ENCODE measurements at places on chromosomes 7 and 10.

DNA sequence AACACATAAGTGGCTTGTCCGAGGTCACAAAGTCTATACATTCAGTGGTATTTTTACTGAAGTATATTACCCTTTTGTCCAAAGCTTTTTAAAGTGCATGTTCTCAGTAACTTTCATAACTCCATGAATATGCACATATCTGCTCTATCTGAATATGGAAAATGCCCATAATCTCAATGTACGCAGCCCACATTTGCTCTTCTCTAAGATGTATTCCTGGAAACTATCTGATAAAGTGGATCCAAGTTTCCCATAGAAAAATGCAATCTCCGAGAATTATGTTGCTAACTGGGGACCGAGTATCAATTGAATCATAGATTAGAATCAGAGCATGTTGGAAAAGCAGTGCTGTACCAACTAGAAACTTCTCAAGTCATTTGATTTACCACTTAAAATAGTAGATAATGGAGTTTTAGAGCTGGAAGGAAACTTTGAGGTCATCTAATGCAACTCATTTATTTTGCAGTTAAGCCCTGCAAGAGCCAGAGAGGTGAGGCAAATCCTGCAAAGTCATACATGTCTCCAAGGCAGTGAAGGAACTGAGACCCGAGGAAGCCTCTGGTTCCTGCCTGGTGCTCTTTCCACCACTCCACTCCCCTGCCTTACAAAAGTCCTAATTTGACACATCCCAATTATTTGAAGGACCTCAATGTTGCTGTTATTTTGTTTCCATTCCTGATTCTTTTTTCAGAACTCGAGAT lies 69.4 kb downstream of the CYCS start:
- DNase-seq = no peak

DNA sequence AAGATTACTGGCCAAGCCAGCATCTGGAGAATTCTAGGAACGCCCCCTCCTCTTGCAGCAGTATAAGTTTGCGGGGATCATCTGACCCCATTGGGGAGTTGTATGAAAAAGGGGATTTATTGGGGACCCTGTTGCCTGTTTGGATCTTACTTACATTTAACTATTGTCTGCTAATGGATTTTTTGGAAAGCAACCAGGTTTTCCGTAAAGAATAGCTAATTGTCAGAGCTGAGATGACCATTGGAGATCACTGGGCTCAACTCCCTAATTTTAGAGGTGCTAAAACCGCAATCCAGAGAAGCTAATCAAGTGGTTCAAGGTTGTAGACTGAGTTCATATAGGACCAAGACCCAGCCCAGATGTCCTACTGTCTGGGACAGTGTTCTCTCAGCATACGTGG lies 38.8 kb downstream of the HTRA1 start:
- no peak for DNase-seq

DNA sequence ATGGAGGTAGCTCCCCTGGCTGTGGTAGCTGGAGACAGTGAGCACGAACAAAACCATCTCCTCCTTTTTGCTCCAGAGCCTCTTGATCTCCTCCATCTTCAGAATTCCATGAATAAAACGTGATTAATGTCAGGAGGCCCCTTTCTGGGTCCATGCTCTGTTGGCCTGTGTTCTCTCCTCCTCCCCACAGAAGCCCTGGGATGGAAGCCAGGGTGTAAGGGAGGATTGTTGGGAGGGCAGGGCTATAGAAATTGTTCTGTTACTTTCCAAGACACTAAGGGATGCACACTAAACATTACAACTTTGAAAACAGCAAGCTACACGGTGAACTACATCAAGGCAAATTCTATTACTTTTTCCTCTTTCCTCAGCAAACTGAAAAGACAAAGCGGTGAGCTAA lies 96.3 kb downstream of the RNF216 start:
- DNase-seq = no peak

GRCh38 chr7:87507446-87507845 lies 32.0 kb upstream of the ABCB4 start:
- DNase-seq = no peak

- no peak for DNase-seq
Observed at GRCh38 chr10:67017218-67017617, 91.4 kb downstream of the LRRTM3 start.

GRCh38 chr10:49359349-49360270 lies 36.3 kb downstream of the DRGX start:
- DNase-seq = no peak

DNA sequence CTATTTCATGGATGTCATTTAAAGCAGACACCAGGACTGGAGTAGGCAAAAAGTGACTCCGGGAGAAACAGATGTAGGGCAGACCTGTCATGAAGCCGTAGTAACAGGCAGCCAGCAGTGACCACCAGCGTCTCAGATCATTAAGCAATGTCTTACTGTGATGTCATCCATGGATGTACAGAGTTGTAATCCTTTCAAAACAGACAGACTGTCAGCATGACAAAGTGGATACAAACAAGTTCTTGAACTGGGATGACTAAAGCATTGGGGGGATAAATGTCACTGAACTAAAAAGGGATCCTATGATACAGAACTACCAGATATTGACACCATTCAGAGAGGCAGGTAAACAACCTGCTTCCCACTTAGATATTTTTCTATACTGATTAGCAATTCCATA lies 675.5 kb downstream of the PARD3 start:
- no peak for DNase-seq

GRCh38 chr10:91164520-91165065 lies 55.9 kb upstream of the PCGF5 start:
- no peak for DNase-seq

- DNase-seq = no peak
Observed at GRCh38 chr7:28165961-28166955, 14.3 kb downstream of the JAZF1 start.

DNA sequence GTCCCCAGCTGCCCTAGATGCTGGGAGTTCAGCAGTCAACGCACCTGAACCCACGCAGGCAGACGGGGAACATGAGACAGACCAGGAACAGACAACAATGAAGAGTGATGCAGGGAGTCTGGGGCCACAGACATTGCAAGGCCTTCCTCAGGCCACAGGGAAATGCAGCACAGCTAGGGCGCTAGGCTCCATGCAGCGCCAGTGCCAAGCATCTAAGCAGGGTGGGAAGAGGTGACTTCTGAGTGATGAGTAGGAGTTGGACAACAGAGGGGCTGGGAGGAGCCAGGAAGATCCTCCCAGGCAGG lies 7.7 kb upstream of the RET start:
- no peak for DNase-seq

DNA sequence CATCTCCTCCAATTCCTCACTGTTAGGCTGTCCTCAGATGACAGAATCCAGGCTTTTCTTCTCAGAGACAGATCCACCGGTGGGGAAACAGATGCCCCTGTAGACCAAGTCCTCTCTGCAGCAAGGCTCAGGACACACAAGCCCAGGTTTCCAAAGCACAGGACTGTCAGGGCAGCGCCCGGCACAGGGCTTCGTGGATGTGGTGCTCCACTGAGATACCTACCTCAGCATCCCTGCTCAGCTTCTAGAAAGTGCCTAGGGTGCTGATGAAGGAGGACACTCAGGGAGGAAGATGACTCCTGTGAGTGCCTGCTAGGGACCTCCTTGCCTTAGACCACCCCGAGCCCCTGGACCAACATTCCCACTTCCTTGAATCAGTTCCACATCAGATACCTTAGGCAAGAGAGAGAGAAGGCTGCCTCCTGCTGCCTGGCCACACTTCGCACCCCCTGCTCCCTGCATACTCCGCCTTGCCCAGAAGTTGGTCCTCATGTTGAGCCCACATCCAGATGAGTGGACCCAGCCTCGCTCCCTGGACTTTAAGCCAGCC lies 8.9 kb upstream of the RBP3 start:
- no peak for DNase-seq

DNA sequence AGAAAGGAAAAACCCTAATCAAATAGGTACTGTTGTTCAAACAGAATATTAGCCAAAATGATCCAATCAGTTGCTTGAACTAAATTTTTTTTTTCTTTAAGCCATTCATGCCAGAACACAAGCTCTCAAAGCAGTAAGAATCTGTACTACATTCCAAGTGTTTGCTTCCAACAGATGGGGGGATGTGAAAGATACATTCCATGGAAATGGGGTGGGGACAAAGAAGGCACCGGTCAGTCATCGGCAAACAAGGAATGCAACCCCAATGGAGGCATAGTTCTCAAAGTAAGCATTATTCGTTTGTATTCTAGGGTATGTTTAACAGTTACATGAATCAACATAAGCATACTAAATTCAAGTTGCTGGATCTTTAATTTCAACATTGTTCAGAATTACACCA lies 32.5 kb downstream of the C10orf143 start:
- DNase-seq = no peak

GRCh38 chr7:70389531-70390151 lies 742.3 kb upstream of the GALNT17 start:
- no peak for DNase-seq

- DNase-seq = no peak
Observed at GRCh38 chr7:102080434-102081243, 206.0 kb upstream of the SH2B2 start.

GRCh38 chr7:107953924-107954303 lies 49.0 kb downstream of the LAMB1 start:
- DNase-seq = no peak

GRCh38 chr10:77007834-77008233 lies 629.8 kb downstream of the KCNMA1 start:
- DNase-seq = no peak

GRCh38 chr7:119472408-119473038 lies 800.5 kb upstream of the KCND2 start:
- DNase-seq = no peak

DNA sequence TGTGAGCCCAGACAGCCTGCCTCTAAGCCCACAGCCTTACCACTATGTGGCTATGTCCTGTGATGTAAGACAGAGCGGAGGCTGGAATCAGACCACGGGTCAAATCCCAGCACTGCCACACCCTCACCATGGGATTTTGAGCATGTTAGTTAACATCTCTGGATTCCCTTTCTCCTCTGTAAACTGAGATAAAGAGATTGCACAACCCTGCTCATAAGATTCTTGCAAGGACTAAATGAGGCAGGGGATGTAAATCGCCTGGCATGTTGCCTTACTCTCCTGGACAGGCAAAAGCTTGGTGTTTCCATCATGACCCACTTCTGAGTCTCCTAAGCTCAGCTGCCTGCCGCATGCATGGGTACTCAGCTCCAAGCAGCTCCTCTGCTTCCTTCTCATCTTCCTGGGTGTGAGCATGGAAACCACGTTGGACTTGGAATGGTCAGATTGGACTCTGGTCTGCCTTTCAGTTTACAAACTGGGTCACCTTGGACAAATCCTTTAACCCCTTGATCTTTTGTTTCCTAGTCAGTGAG lies 41.3 kb upstream of the MTURN start:
- no peak for DNase-seq

GRCh38 chr10:22927661-22928403 lies at the start of gene ARMC3:
ARMC3 (plus strand) TSS chr10:22928053; CDS start chr10:22931997, 3,944 bp downstream.
- no peak for DNase-seq

DNA sequence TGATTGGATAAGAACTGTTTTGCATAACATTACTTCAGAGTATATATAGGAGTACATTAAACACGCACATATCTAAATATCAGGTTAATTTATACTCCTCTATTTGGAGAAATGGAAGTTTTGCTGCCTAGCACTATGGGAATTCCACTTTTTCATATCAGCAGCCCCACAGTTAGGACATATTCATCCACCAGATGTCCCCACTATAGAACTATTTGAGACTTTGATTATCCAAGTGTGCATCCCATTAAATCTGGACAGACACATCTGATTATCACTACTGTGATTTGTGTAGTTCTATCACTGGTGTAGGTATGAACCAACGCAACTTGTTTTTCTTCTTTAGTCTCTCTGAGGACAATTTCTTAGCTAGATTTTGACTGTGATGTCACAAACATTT lies 345.7 kb downstream of the THSD7A start:
- DNase-seq = no peak

- DNase-seq = no peak
Observed at GRCh38 chr10:71346731-71347130, 27.7 kb downstream of the SLC29A3 start.

DNA sequence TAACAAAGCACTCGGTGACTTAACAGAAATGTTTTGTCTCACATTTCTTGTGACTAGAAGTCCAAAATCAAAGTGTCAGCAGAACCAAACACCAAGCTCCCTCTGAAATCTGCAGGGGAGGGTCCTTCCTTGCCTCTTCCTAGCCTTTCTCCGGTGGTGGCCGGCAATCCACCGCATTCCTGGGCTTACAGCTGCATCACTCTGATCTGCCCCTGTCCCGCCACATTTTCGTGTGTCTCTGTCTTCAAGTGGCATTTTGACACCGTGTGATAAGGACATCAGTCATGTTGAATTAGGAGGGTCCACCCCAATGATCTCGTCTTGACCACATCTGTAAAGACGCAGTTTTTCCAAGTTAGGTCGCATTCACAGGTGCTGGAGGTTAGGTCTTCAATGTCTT lies 30.5 kb upstream of the TOMM7 start:
- DNase-seq = no peak

DNA sequence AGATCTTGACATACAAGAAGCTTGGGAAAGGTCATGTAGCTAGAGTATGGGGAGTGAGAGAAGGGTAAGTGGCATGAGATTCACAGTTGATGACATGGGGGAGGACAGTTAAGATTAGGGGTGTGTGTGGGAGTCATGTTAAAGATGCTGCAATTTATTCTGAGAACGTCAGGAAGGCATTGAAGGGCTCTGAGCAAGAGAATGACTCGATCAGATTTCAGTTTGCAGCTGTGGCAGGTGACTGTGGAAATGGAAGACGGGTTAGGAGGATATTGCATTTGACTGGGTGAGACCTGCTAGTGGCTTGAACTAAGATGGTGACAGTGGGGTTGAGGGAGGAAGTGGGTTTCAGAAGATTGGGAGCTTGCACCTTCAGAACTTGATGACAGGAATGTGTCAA lies 5.6 kb downstream of the CDC123 start:
- DNase-seq = no peak

- no peak for DNase-seq
Observed at GRCh38 chr10:60130130-60130579, 223.8 kb upstream of the CCDC6 start.

DNA sequence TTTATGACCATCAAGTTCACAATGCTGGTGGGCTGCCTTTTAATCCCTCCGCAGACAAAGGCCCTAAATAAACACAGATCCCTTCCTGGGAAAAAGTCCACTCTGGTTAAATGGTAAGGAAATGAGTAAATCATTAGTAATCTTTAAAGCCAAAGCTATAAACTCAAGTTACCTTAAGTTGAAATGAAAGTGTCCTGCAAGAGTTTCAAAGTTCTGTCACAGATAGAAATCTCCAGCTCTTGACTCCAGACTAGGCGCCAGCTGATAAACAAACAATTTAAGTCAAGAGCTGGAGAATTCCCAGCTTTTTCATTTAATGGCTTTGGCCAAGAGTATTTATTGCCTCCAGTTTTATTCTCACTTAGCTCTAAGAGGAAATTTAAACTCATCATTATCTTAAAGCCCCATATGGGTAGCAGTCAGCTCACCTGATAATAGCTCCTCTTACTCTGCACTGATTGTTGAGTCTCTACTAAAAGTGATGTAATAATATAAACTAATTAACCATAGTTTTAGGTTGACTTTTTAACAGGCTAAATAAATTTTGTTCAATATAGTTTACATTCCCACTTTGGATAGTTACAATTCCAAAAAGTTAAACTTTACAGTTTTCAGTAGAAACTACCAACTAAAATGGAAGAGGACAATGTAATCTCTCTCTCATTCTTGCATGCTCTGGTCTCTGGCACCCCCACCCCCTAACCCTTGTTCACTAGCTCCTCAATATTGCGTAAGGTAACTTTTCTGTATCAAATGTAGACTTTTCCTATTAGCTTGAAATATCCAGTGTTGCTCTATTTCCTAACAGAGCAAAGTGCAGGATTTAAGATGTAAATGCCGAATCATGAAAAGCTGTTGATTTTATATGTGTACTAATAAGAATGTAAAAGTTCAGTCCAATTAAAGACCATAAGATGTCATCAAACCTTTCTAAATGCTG lies 56.1 kb downstream of the HIBADH start:
- no peak for DNase-seq

- DNase-seq = no peak
Observed at GRCh38 chr7:106462914-106463482, 178.2 kb upstream of the NAMPT start.

Data from esophagus squamous epithelium (tissue), 5 donors.